Activated CD8-positive, alpha-beta T cell treated with anti-CD3 and anti-CD28 coated beads, Interleukin-2, amount 10 ng/mL, durations not matched to agents 7 days and 5 days (primary cell): ENCODE measurements at places on chromosomes 5 and 9. TPM values are rescaled to one million over a fixed set of nuclear protein-coding genes. Genes with fewer than 3 reads are reported as not detected.

GMCL2 gene
- not detected for total RNA-seq

TNFSF8 gene
- total RNA-seq, result 55.3 TPM

PFN3 gene
- total RNA-seq, result not detected

KIAA1191 gene
- total RNA-seq, result 51.0 TPM

PCDHB9 gene
- total RNA-seq, result not detected

GRCh38 chr9:127421057-127421456, 3.1 kb upstream of the ZNF79 start:
- DNase-seq, result no peak
- peaks cover 30% of the 10 kb centered on the region for H3K4me1 ChIP-seq
- H3K36me3 ChIP-seq, result peaks cover 3% of the 10 kb centered on the region
- H3K4me3 ChIP-seq, result no peak overlapping the region
- peaks cover 4% of the 10 kb centered on the region for H3K27me3 ChIP-seq

- peaks cover 2% of the 10 kb centered on the region for H3K36me3 ChIP-seq
- peaks cover 39% of the 10 kb centered on the region for H3K4me1 ChIP-seq
- DNase-seq, result no peak
- H3K27ac ChIP-seq, result peak overlapping the region; percentile 99
- H3K27me3 ChIP-seq, result peaks cover 26% of the 10 kb centered on the region
These were observed 1.5 kb upstream of the PTGES2 start for GRCh38 chr9:128128836-128129590.

GRCh38 chr9:847505-847904, 6.0 kb downstream of the DMRT1 start:
- H3K36me3 ChIP-seq, result no peaks in the 10 kb centered on the region
- H3K4me1 ChIP-seq, result peaks cover 3% of the 10 kb centered on the region
- no peak for DNase-seq

DNA sequence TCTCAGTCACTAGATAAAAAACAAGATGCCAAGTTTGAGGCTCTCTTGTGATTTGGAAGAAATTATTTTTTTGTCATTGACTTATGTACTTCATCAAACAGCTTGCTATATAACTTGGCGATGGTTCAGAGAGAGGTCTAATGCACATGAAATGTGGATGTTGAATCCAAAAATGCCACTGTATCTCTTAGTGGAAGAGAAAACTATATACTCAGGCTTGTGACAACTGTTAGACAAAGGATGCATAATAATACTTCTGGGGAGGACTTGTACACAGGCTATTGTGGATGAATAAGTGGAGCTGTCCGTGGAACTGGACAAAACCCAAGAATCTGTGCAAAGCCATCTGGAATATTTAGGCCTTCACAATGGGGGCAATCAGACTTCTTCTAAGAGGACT, 162.9 kb upstream of the NMUR2 start:
- no peaks in the 10 kb centered on the region for H3K27me3 ChIP-seq
- H3K36me3 ChIP-seq, result no peaks in the 10 kb centered on the region
- H3K4me3 ChIP-seq, result no peak overlapping the region
- H3K27ac ChIP-seq, result no peak overlapping the region

DNA sequence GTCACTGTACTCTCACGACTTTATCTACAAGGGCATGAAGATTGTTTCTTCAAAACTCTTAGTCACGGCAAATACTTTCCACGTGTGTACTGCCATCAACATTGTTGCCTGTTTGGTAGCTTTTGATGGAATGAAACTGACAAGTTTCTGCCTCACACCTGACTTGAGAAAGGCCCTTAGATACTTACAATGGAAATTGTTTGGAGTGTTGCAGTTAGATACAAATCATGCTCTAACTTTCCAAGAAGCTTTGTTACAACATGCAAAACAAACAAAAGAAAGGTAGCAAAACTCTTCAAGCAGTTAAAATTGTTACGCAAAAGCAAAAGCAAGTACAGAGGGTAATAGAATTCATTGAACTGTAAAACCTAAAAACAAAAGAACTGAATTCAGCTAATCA, 91.1 kb upstream of the TLE4 start:
- H3K4me1 ChIP-seq, result peaks cover 8% of the 10 kb centered on the region
- no peak for DNase-seq
- no peaks in the 10 kb centered on the region for H3K36me3 ChIP-seq
- no peak overlapping the region for H3K4me3 ChIP-seq

DNA sequence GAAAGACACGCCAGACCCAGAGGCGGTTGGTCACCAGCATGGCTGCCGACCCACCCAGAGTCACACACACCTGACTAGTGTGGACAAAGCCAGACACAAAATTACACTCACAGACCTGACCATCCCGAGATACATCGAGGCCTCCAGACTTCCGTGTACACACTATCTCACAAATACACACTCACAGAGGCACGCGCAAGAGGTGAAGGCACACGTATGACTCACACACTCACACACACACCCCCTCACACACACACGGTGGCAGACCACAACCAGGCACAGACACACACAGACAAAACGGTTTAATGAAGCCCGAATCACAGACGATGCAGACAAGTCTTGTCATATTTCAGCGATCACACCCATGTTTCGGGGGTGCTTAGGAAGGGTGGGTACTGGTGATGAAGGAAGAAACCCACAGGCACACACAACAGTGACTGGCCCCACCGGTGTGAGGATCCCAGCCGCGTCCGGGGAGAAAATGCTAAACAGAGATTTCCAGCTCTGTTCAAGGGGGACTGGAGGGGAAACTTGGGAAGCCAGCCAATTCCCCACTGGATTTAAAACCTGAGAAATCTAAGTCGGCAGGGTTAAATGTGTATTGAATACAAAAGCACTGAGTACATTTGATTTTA, 51.3 kb downstream of the CRB2 start:
- H3K27ac ChIP-seq, result no peak overlapping the region
- peaks cover 5% of the 10 kb centered on the region for H3K4me1 ChIP-seq

DNA sequence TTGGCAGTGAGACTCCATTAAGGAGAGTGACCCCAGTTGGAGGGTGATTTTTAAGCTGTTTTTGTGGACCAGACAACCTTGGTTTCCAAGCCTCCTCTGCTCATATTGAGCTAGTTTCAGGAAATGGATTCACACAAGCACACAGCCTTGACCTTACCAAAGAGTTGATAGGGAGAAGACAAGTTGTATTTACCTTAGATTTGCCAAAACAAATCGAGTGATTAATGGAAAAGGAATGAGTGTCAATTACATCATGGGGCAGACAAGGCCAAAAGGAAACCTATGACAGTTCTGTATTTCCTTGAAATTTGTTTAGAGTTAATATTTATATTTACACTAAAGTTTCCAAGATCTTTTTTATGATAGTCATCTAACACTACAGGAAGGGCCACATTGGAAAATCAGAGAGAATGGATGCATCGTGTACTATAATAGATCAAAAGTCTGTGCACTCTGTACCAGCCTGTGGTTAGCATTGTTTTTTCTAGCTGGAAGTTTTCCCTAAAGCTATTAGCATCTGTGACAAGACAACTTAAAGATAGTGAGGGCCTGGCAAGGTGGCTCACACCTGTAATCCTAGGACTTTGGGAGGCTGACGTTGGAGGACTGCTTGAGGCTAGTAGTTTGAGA, 86.0 kb upstream of the FER start:
- H3K36me3 ChIP-seq, result no peaks in the 10 kb centered on the region
- H3K4me3 ChIP-seq, result no peak overlapping the region
- H3K27me3 ChIP-seq, result peaks cover 11% of the 10 kb centered on the region
- H3K4me1 ChIP-seq, result no peaks in the 10 kb centered on the region
- DNase-seq, result no peak
